ENCODE measurements at places on chromosomes 2 and 18.

DNA sequence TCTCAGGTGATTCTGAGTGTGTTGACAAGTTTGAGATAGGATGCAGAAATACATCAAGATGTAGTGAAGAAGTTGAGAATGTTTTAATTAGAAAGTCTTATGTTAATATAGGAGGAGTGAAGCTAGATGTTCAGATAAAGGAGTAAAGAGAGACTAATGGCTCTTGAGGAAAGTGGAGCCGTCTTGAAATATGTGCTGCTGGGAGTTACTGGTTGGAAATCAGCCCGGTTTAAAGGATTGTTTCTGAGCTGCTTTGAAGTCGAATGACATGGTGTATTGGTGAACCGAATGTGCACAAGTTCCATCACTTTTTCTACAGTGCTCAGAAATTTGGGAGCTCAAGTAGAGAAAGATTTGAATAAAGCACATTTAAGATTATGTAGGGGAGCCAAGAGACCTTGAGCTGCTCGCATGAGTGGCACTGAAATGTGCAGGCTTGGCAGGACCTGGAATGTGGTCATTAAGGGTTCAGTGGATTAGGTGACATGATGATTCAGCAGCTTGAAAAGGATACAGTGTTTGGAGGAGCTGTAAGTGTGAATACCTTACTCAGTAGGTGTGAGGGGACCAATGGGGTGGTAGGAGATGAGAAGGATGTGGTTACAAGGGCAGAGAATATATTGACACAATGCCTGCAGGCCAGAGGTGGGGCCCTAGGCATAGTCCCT is 68.6 kb downstream of the CAB39 start:
- no peak for DNase-seq

GRCh38 chr2:129460299-129461198 is 518.9 kb upstream of the RAB6C start:
- no peak for DNase-seq

DNA sequence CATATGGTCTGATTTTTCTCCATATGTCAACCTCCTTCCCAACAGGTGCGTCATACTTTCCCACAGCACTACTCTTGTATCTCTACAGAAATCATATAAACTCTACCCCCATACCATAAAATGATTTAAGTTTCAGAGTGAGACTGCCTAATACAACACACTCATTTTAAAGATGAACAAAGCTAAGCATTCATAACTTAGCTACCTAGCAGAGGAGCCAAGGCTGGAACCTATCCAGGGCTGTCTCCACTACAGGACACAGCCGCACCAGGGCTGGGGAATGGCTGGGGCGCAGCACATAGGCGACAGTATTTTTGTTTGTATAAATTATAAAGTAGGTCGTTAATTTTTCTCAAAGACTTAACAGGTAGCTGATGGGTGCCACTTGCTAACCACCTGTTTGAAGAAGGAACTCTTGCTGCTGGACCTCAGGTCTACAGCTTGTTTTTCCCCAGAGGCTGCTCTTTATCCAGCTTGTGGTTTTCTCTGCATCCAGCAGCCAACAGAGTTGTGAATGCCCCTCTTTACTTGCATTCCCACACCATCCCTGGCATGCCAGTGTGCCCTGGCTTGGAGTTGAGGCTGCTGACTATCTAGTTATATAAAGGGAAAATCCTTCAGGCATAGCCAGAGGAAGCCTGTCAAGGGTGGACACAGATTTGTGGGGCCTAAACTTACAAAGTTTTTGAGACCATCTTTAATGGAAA is 62.0 kb downstream of the HNRNPLL start:
- DNase-seq, result no peak

GRCh38 chr18:36322408-36322728 is 24.9 kb downstream of the FHOD3 start:
- DNase-seq, result no peak

DNA sequence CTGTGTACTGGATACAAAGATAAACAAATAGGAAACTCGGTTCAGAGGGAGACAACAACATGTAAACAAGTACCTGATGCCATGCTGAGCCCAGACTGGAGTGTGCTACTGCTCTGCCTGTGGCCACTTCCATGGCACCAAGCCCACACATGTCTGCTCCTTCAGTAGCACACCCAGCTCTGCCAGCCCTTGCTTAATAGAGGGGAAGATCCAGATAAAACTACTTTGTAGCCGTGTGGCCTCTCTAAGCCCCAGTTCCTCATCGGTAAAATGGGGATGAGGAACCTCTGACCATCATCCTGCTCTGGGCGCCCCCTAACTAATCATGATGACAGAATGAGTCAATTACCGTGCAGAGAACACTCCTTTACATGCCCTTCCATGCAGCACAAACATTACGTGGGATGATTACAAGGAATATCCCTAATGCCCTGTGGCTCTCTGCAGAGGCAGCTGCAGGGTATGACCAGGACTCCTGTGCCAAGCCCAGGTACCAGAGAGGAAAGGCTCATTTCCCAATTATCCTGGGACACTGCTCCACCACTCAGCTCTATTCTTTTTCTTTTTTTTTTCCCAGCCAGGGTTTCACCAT is 34.9 kb downstream of the DNMT3A start:
- DNase-seq, result no peak

DNA sequence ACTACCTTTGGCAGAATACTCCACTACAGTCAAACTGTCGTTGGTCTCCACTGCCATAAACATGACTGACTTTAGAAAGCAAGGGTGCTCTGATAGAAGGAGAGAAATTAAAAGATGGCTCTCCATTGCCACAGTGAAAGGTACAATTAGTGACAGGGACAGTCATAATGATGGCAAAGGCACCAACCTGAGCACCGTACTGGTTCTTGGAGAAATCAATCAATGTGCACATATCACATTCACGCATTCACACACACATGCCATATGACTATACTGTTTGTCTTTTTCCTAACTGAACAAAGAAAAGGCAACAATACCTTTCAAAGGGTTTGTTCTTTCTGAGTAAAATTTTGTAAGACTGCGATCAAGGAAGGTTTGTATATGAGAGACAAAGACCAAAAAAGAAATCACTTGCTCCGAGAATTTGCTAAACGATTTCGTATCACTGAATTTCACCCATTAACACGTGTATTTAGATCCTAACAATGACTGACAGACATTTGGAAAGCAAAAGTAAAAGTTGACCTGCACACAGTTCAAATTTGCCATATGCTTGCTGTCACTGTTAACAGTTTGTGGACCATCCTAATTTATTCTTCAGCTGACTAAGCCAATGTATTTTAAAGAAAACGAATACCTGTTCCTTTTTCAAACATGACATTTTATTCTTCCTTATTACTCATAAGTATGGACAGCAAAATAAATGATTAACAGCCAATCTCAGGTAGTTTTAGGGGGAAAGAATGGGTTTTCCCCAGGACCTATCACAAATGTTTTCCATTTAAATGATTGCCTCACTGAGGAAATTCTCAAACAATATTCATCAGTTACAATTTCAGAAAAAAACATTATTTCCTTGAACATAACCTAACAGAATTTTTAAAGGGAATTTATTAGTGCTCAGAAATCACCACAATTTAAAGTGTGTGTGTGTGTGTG is 644.4 kb downstream of the ZEB2 start:
- no peak for DNase-seq

All from activated CD4-positive, alpha-beta T cell treated with anti-CD3 and anti-CD28 coated beads for 24 hours (primary cell).